ENCODE measurements at places on chromosomes 5 and 9.

GRCh38 chr9:78013934-78014333 is 17.7 kb downstream of the GNAQ start:
- no peak for DNase-seq

- no peak for DNase-seq
Measured at GRCh38 chr9:100939636-100940035, 88.9 kb upstream of the PLPPR1 start.

- no peak for DNase-seq
Measured at GRCh38 chr5:145548097-145548496, 287.0 kb downstream of the PRELID2 start.

DNA sequence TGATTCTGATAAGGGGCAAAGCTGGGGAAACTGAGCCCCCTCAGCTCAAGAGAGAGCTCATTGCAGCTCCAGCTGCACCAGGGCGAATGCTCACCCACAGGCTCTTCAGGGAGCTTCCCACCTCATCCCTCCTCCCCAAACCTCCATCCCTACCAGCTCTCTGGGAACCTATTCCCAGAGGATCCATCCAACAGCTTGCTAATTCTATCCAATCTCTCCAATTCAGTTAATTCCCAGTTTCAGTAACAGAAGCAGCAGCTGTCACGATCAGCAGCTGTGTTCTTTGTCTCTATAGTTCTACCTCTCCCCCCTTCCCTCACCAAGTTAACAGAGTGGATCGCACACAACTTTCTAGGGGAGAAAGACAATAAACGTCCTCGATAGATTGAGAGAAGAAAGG is 135.5 kb upstream of the EFNA5 start:
- DNase-seq = no peak

GRCh38 chr9:90958328-90958727 is 156.7 kb downstream of the SYK start:
- no peak for DNase-seq

DNA sequence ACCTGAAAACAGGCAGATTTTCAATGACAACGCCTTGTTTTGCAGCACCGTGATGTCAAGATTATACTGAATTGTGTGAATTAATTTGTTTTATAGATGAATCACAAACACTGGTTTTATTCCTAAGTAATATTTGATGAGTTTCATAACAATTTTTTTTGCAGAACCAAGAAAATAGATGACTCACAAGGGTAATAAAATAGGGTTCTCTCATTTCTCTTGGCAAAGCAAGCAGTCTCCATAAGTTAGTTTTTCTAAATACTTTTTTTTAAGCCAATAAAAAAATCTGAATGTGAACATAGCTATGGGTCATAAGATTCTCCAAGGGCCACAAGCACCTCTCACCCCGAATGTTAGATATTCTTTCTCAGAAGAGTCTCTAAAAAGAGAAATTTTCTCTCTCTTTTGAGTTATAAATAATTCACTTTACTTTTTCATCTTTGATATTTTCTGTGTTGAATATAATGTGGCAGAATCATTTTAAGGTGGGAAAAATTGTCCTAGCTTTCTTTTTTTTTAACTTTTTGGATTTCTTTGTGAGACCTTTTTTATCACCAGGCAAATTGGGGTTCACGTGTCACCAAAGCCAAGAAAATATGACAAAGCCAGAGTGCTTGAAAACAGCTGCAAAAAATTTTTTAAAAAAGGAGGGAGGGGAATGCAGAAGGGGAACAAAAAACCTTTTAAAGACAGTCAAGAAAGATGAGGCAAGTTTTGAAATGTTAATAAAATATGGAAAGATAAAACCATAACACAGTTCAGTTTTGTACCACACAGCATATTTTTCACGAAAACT is 174.6 kb upstream of the DAPK1 start:
- DNase-seq = peak; percentile 44

- DNase-seq = peak; percentile 41
Measured at GRCh38 chr5:10489810-10490426, 48.2 kb downstream of the ROPN1L start.

- DNase-seq = no peak
Measured at GRCh38 chr9:27395484-27395921, 98.6 kb upstream of the EQTN start.

GRCh38 chr5:137088175-137088574 is 411.0 kb downstream of the SPOCK1 start:
- DNase-seq = no peak

- DNase-seq = no peak
Measured at GRCh38 chr5:3994628-3995027, 399.0 kb downstream of the IRX1 start.

DNA sequence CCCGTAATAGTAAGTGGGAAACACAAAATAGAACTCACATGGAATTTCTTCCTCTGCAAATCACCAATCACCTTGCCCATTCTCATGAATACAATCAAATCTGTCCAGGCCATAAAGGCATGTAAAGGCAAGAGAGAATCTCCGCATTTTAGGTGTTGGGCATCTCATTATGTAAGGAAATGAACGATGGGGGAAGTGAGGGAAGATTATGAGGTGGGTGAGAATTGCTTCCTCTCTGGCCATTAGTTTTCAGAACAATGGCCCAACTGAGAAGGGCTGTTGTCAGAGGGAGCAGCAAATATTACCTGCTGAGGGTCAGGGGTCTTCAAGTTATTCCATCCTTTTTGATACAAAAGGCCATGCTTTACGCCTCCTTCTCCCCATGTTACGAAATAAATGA is 455.1 kb downstream of the ARHGEF28 start:
- no peak for DNase-seq

DNA sequence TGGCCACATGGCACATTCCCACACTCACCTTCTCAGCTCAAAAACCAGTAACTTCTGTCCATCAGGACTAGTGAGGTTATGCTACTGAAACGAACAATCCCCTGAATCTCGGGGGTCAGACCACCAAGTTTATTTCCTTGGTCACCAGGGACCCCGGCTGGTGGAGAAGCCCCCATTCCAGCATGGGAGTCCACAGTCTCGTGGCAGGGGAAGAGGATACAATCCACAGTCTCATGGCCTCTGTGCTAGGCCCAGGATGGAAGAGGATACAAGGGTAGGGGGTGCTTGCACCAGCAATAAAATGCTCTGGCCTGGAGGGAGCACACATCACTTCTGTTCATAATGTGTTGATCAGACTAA is 7.4 kb upstream of the CARD19 start:
- no peak for DNase-seq

DNA sequence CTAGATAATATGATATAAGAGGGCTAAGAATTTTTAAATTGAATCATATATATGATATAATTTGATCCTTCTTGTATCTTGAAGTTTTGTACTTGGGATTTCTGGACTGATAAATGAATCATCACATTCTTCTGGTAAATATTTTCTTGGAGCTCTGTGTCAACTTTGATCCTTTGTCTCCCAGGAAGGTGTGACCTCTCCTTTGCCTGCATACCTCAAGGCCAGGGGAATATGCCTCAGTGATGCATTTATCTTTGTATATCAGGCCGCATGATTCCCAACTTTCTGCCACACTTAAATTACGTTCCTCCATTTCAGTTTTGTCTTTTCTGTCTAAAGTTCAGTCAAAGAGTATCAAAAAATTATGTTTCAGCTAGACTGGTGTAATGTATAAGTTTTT is 101.2 kb downstream of the NLN start:
- DNase-seq = no peak

DNA sequence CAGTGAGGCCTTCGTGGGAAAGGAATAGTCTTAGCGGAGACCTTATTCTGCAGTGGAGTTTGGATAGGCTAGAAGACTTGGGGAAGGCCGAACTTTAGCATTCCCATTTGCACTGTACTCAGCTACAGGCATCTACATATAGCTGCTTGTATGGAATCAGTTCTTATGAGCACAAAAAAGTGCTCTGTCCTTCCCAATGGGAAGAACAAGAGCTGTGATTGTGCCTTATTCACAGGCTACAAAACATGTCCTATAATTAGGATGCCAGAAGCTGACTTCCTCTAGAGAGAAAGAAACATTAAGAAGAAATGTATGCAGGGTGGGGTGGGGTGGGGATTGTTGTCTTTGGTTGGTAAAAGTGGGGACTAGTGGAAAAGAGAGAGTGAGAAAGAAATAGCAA is 154.7 kb downstream of the ATP10B start:
- DNase-seq = no peak

- DNase-seq = no peak
Measured at GRCh38 chr5:61252643-61252925, 79.5 kb upstream of the ZSWIM6 start.

DNA sequence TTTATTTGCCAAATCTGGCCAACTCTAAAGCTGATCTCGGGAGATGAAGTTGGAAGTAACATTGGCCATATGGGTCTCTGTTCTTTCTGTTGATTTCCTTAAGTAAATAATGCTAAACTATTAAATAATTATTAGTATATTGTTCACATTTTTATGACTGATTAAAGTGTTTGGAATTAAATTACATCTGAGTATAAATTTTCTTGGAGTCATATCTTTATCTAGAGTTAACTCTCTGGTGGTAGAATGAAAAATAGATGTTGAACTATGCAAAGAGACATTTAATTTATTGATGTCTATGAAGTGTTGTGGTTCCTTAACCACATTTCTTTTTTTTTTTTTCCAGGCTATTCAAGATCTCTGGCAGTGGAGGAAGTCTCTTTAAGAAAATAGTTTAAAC is 9.3 kb upstream of the FGF18 start:
- DNase-seq = no peak

GRCh38 chr9:77807846-77808750 is 160.0 kb upstream of the GNA14 start:
- no peak for DNase-seq

- no peak for DNase-seq
Measured at GRCh38 chr5:157952374-157952685, 93.4 kb upstream of the CLINT1 start.

- DNase-seq = peak; percentile 47
Measured at GRCh38 chr9:129885018-129885669, 49.9 kb downstream of the USP20 start.

- no peak for DNase-seq
Measured at GRCh38 chr9:106286249-106286648, 576.7 kb upstream of the ZNF462 start.

DNA sequence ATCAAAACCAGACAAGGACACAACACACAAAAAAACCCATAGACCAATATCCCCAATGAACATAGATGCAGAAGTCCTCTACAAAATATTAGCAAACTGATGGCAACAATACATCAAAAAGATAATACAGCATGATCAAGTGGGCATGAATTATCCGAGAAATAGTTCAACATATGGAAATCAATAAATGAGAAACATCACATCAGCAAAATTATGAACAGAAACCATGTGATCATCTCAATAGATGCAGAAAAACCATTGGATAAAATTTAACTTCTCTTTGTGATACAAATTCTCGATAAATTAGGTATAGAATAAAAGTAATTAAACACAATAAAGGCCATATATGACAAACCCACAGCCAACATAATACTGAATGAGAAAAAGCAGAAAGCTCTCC is 69.6 kb downstream of the C9 start:
- DNase-seq = no peak

DNA sequence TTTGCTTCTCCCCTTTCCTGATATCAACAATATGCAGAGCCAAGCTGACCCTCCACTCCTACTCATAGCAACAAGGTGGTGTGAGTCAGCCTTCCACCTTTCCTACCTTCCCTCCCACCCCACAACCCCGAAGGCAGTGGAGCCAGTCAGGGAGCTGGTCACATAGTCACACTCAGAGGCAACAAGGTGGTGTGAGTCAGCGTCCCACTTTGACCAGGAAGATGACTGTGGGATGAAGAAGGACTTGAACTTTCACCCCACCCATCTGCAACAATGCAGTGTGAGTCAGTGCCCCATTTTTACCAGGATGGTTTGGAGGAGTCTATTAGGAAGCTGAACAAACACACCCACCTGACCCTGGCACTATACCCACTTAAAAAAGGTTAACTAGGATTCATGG is 30.1 kb upstream of the ZNF782 start:
- DNase-seq = peak; percentile 57

All from AG20443 (cell line).